RPMI8226 (cell line): ENCODE measurements at places on chromosomes 13 and 19.

DNA sequence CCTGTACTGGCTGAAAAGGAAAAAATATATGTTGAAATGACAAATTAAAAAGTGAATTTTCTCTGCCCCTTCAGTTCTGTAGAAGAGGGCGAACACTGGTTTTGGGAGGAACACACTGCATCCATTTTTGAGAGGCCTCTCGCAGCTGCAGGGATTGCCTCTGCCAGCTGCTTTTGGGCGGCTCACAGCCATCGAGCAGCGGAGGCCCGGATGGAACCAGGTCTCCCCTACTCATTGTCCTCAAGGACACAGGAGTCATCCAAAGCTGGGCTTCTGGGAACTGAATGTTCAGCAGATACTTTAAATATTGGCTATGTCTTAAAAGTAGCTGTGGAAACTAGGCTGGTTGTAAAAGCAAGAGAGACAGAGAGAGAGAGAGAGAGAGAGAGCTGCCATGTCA is 17.1 kb downstream of the RCBTB2 start:
- DNase-seq = no peak

GRCh38 chr13:100392709-100393630 is 195.6 kb downstream of the GGACT start:
- DNase-seq = peak; percentile 3

- peak; percentile 23 for DNase-seq
These were observed 13.5 kb downstream of the PPP1R13L start for GRCh38 chr19:45391346-45391745.

GRCh38 chr13:113939944-113940297 is 34.0 kb downstream of the C13orf46 start:
- no peak for DNase-seq

- DNase-seq = no peak
These were observed 54.7 kb downstream of the SLC15A1 start for GRCh38 chr13:98697791-98698190.

- DNase-seq = no peak
These were observed 22.8 kb downstream of the ATP11A start for GRCh38 chr13:112712451-112713207.

DNA sequence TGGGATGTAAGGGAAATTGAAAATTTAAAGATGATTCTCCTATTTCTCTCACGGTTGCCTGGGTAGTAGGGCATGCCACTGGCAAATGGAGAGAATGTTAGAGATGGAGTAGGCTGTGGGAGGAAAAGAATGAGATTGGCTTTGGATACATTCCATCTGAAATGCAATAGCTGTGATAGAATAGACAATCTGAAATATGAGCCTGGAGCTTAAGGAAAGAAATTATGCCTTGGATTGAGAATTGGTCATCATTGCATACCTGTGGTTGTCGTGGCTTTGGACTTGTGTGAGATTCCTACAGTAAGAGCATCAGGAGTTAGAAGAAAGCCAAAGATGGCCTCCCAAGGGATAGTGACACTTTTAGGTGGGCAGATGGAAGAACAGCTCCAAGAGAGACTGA is 305.1 kb upstream of the SLC10A2 start:
- no peak for DNase-seq

GRCh38 chr13:31790992-31791391 is 51.7 kb downstream of the RXFP2 start:
- DNase-seq = no peak

GRCh38 chr13:49472186-49472585 is 23.6 kb upstream of the PHF11 start:
- no peak for DNase-seq

DNA sequence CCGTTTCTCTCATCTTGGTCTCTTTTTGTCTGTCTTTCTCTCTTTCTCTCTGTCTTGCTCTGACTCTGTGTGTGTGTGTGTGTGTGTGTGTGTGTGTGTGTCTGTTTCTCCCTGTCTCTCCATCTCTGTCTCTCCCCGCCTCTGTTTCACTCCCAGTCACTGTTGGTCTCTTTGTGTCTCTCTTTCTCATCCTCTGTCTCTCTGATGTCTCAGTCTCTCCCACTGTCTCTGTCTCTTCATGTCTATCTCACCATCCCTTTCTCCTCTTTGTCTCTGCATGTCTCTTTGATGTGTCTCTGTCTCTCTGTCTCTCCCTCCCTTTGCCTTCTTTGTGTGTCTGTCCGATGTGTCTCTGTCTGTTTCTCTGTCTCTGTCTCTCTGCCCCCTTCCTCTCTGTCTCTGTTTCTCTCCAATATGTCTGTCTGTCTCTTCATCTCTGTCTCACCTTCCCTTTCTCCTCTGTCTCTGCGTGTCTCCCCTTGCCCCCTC is 2.5 kb downstream of the NFIC start:
- no peak for DNase-seq

GRCh38 chr13:28476919-28477708 is 17.8 kb downstream of the FLT1 start:
- no peak for DNase-seq

- no peak for DNase-seq
These were observed 615.5 kb upstream of the KLHL1 start for GRCh38 chr13:70723732-70724131.

GRCh38 chr19:58519087-58519354 is 589 bp downstream of the ZBTB45 start:
- peak; percentile 83 for DNase-seq

DNA sequence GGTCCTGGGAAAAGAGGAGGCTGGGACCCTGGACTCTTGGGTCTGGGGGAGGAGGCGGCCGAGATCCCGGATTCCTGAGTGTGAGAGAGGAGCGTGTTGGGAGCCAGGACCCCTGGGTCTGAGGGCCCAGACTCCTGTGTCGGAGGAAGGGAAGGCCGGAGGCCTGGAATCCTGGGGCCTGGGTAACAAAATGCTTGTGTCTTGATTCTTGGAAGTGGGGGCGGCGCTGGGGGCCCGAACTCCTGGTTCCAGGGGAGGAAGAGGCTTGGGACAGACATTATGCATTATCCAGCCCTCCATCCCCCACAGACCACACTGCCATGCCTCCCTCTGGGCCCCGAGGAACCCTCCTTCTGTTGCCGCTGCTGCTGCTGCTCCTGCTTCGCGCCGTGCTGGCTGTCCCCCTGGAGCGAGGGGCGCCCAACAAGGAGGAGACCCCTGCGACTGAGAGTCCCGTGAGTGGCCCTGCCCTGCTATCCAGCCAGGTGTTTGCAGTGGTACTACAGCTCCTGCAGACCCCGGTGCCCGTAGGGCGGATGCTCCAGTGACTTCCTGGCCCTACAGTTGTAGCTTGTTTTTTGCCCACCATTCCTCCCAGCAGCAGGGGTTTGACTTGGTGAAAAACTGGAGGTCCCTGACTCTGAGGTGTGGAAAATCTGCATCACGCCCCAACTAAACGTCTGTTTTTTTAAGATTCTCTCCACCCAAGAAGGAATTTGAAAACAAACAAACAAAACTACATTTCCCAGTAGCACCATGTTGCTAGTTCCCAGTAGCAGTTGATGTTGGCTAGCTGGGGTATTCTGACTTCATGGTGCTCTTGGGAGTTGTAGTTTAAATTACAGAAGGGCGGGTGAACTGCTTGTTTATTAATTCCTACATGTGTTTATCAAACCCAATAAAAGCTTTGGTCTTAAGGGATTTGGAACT is 630 bp downstream of the NUCB1 start:
- DNase-seq = peak; percentile 24

GRCh38 chr19:50328224-50328872 is 829 bp downstream of the KCNC3 start:
- DNase-seq = no peak

DNA sequence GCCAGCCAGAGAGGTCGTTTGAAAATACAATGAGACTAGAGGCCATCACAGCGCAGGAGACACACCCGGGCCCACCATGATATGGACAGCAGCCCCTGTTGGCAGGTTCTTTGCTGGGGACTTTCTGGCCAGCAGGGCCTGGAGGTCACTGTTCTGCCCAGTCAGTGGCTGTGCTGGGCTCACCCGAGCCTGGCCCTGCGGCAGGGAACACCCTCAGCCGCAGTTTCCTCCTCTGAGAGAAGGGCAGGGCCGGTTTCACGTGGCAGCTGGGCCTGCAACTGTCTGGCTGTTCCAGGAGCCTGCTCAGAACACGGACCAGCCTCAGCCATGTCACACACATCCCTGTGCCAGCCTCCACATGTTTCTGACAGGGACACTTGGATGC is 39.4 kb downstream of the ADPRHL1 start:
- no peak for DNase-seq

GRCh38 chr19:710767-711166 is 2.0 kb downstream of the PALM start:
- no peak for DNase-seq

GRCh38 chr13:24827799-24828198 is 63.8 kb downstream of the RNF17 start:
- DNase-seq = no peak
